ENCODE measurements at places on chromosomes 3 and 15. TPM values are rescaled to one million over a fixed set of nuclear protein-coding genes. Genes with fewer than 3 reads are reported as not detected.

The CHDH gene
- not detected for total RNA-seq

The TTLL13 gene
- total RNA-seq, result not detected

The VPS18 gene
- total RNA-seq, result 32.9 TPM

The INO80 gene
- 12.7 TPM for total RNA-seq

The GALNT15 gene
- total RNA-seq, result 0.86 TPM
